Stimulated activated CD4-positive, alpha-beta T cell treated with anti-CD3 and anti-CD28 coated beads, TNF-alpha, amount 100 ng/mL, for 1 hour (primary cell): ENCODE measurements at places on chromosomes 4 and X.

DNA sequence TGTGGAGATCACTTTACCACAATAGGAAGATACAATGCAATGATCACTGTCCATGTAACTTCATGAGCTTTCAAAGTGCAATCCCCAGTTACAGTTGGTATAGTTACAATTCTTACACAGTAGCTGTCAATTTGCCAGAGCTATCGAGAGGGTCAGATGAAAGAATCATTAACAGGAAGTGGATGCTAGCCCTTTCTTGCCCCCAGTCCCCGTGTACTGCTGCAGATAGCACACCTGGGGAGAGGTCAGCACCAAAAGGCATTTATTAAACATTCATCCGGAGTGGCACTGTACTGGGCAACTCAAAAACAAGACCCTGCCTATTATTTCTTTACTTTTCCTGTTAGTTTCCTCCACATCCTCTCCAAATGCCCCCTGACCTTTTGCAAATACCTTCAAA lies 47.7 kb downstream of the SOD3 start:
- DNase-seq = no peak

GRCh38 chr4:73735231-73735630 lies 5.1 kb upstream of the CXCL8 start:
- DNase-seq = no peak

- DNase-seq = no peak
Measured at GRCh38 chrX:39836802-39837420, 260.8 kb downstream of the BCOR start.

GRCh38 chrX:19863857-19864223 lies 23.6 kb downstream of the SH3KBP1 start:
- DNase-seq = no peak

DNA sequence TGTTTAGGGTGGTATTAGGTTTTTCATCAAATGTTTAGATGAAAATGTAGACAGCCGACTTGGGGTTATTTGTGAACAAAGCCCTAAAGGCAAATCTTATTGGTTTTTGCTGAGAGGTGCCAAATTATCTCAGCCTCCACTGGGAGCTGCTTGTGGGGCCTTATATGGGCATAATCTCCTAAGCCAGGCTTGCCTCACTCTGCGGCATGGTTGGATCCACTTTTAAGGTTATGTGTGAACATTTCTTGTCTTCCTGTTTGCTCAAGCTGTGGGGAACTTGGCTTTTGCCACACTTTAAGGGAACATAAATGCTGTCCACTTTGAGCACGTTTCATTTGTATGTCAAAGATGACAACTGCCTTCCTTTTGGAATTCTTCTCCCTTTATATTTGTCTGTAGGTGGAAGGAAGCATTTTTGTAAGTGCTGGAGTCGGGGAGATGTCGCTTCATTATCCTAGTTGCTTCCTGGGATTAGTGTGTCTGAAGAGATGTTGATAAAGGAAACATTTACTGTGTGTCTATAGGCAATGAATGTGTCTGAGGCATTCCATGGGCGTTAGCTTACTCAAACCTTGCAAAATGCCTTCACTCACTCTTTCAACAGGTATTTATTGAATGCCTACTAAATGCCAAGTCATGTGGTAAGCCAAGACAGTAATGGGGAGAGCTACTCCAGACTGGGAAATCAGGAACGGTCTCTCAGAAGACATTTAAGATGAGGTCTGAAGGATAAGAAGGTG lies 78.3 kb downstream of the SLC9A6 start:
- DNase-seq = no peak

GRCh38 chrX:31168551-31168950 lies 96.7 kb upstream of the FTHL17 start:
- DNase-seq = no peak

GRCh38 chr4:185792384-185793115 lies 19.4 kb downstream of the SORBS2 start:
- DNase-seq = no peak

DNA sequence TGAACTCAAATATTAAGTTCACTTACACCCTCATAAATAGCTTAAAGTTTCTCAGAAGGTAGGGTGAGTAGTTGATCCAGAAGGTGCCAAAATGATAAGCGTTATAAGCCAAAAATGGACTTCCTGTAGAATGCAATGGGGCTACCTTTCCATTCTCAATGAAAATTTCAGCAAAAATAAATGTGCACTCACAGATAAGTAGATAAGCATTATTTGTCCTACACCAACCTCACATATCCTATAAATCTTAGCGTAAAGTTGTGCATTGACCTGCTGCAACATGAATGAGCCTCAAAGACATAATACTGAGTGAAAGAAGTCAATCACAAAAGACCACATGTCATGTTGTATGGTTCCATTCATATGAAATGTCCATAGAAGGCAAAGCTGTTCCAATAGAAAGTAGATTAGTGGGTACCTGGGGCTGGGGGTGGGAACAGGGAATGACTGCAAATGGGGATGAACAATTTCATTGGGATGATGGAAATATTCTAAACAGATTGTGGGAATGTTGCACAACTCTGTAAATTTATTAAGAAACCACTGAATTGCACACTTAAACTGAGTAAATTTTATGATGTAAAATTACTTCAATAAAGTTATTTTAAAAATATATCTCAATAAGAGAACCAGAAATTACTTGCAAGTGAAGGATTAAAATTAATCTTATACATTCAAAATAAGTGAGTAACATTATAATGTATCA lies 100.9 kb downstream of the AMELX start:
- DNase-seq = no peak

- no peak for DNase-seq
Measured at GRCh38 chr4:173159791-173160190, 8.8 kb upstream of the GALNT7 start.

- no peak for DNase-seq
Measured at GRCh38 chrX:153336988-153337387, 3.0 kb downstream of the ZNF275 start.

- no peak for DNase-seq
Measured at GRCh38 chr4:118797558-118798142, 38.3 kb downstream of the SEC24D start.

- DNase-seq = no peak
Measured at GRCh38 chrX:25019707-25020390, 4.1 kb upstream of the ARX start.

GRCh38 chrX:65589304-65589703 lies 54.7 kb upstream of the LAS1L start:
- no peak for DNase-seq

GRCh38 chrX:148567779-148568178 lies 67.4 kb downstream of the AFF2 start:
- DNase-seq = no peak

DNA sequence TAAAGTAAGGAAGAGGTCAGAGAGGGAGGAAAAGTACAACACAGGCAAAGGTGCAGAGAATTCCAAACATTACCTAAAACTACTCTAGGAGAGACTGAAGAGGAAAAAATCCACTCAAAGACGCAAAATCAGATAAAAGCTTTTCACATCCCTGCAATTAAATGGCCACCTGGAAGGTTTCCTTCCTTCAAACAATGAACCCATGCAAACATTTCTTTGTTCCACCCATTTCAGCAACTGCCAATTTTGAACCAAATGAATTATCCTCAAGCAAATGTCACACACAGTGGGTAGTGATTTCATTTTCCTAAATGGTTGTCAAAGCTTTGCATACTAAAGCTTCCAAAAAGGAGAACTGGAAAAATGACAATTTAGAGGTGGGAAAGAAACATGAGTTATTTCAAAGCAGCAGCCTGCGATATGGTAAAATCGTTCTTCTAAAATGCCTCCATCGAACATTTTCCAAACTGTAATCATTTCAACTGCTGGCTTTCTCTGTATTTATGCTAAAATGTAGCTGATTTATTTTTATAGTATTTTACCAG lies 45.0 kb downstream of the APBB2 start:
- no peak for DNase-seq

- DNase-seq = no peak
Measured at GRCh38 chr4:73244945-73245601, 13.5 kb downstream of the ANKRD17 start.

GRCh38 chr4:113141901-113142346 lies 92.5 kb downstream of the ANK2 start:
- DNase-seq = no peak

- no peak for DNase-seq
Measured at GRCh38 chr4:168629566-168629965, 132.7 kb downstream of the PALLD start.

- no peak for DNase-seq
Measured at GRCh38 chr4:140100771-140101170, 53.2 kb downstream of the MAML3 start.

DNA sequence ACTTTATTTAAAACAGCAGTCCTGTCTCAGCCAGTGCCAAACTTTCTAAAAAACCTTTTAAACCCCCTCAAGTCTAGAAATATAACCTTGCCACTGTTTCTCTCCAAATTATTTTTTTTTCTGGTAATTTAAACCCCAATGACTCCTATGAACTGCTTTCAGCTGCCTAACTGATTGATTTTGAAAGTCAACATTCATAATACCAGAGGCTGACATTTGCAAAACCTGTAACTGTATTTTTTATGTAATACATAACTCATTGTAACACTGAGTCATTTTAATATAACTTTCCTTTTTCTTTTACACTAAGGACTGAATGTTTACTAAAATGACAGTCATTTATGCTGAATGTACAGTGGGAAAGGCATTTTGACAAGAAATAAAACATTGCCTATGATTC lies 19.1 kb upstream of the EGFL6 start:
- no peak for DNase-seq

DNA sequence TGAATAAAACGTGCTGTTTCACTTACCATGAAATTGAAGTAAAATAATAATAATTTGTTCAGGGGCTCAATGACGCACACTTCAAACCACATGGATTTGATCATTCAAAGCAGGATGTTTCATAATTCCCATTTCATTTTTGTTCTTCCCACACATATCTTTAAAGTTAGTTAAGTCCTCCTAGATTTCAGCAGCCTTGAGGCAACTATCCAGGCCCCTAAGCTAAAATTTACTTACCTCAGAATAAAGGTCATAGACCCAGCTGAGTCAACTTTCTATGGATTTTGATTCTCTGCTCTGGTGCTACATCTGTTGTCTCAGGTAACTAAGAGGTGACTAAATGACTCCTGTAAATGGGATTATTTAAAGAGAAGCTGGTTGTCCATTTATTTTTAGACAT lies 25.0 kb downstream of the GPR174 start:
- DNase-seq = no peak

DNA sequence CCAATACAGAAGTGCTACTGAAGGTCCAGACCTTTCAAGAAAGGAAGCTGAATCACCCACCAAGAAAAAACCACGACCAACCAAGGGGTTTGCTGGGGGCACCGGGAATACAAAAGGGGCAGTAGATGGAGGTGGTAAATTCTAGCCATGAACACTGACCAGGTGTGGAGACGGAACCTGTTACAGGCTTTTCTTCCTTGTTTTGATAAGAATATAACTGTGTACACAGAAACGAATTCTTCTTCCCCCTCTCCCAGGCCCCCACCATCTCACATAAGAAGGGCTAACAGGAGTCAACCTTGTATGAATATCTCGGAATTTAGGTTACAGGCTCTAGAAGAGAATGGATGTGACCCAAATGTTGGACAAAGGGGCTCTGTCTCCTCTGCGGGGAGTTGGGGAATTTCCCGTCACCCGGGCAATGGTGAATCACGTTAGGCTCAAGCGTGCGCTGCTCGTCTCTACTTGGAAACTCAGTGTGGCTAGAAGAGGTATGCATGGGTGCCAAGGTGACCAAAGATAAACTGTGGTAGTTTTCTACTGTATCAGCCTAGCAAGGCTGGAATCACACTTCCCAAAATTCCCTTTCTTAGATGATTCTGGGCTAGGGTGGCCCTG lies 87.0 kb downstream of the AFAP1 start:
- no peak for DNase-seq

- DNase-seq = no peak
Measured at GRCh38 chrX:115561605-115562479, 868 bp downstream of the PLS3 start.

GRCh38 chr4:143389579-143390195 lies 53.0 kb downstream of the GAB1 start:
- no peak for DNase-seq

DNA sequence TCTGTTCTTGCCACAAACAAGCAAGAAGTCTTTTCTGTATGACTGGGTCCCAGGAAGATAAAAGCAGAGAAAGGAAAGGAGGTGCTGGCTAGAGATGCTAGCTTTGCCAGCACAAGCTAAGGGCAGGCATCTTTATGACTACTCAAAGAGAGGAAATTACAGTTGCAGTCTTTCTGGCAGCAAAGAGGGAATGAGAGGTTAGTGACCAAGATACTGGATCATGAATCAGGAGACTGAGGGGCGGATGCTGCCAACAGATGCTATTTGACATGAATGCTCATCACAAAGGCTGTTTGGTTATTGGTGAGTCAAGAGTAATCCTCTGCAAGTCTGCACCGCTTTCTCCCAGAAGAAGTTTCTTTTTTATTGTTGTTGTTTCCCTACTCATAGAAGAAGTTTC lies 5.5 kb upstream of the XIAP start:
- DNase-seq = no peak

DNA sequence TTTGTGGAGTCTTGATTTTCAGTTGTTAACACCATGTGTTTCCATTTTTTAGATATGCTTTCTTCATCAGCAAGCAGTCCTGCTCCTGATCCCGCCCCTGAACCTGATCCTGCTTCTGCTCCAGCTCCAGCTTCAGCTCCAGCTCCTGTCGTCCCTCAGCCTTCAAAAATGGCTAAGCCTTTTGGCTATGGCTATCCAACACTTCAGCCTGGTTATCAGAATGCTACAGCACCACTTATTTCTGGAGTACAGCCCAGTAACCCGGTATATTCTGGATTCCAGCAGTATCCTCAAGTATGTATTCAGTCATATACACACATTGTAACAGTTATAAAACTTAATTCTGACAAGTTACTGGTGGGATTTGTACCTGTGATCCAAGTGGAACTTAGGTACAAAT lies 60.9 kb downstream of the SEC24B start:
- DNase-seq = no peak

- DNase-seq = no peak
Measured at GRCh38 chr4:85703096-85703495, 228.1 kb downstream of the ARHGAP24 start.

DNA sequence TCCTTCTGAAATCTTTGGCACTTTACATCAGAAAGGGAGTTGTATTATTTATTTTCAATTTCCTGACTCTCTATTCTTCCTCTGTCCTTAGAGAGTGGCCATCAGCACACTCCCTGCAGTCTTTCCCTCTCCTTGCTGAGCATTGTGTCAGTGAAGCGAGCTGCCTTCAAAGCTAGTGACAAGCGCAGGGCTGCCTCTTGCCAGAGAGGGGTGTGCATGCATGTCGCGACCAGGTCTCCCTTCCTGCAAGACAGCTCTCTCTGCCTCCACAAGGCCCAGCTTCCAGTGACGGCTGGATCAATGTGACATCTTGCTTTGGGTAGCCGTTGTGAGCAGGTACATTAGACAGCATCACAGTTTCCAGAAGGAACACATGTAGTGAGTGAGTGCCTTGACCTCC lies 810.9 kb upstream of the TENM3 start:
- no peak for DNase-seq

- DNase-seq = no peak
Measured at GRCh38 chrX:105117621-105118020, 102.9 kb downstream of the TEX13A start.

DNA sequence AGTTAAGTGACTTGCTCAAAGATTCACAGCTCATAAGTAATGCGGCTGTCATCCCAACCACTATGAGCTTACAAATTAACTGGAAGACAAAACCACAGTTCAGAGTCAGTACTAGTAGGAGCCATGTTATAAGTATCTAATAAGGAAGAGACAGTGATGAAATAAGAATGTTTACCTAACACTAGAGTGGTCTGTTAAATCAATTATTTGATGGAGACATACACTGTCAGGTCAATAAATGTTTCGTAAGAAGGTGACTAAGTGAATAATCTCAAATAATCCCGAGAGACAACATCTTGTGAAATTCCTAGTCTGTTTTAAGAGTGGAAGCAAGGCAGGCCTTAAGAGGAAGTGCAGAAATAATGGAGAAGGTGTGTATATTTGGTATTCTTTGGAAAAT lies 25.8 kb upstream of the AMELX start:
- no peak for DNase-seq
